ENCODE measurements at places on chromosomes 6 and 20.

DNA sequence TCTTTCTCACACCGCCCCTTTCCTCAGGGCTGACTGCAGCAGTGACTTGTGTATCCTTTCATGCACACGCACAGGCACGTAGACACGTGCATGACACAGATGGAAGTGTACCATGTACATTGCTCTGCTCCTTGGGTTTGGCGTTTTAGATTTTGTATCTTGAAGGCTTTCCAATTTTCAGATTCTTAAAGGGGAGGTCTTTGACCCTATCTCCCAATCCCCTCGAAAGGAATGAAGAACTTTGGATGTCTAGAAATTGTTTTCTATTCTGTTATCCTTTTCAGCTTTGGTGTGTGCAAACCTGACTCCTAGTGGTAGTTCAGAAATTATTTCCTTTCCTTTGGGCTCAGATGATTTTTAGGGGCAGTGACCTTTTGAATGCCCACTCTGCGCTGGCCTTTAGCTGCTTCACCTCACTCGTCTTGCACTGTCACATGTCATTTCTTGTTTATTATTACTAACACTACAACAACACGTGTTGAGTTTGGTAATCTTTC is 63.0 kb downstream of the HIVEP1 start:
- DNase-seq = no peak

DNA sequence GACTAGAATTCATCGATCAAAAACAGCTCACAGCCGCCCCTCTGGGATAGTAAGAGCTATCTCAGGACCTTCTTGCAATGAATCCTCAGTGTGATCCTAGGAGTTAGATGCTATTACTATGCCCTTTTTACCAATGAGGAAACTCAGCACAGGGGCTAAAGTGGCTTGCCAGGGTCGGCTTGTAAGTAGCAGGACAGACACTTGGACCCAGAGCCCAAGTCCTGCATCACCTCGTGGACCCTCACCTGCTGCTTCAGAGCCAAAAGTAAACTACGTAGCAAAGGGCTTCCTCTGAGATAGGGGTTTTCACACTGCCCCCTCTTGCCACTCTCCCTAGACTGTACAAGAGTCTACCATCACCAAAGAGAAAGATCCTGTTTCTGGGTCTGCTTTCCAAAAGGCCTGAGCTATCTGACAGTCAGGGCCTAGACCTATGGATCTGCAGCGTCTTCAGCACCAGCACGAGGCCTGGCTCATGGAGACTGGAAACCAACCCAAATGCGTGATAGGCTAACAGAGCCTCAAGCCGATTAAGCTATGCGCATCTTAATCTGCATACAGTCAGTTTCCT is 172.3 kb downstream of the ANKRD60 start:
- DNase-seq = no peak

DNA sequence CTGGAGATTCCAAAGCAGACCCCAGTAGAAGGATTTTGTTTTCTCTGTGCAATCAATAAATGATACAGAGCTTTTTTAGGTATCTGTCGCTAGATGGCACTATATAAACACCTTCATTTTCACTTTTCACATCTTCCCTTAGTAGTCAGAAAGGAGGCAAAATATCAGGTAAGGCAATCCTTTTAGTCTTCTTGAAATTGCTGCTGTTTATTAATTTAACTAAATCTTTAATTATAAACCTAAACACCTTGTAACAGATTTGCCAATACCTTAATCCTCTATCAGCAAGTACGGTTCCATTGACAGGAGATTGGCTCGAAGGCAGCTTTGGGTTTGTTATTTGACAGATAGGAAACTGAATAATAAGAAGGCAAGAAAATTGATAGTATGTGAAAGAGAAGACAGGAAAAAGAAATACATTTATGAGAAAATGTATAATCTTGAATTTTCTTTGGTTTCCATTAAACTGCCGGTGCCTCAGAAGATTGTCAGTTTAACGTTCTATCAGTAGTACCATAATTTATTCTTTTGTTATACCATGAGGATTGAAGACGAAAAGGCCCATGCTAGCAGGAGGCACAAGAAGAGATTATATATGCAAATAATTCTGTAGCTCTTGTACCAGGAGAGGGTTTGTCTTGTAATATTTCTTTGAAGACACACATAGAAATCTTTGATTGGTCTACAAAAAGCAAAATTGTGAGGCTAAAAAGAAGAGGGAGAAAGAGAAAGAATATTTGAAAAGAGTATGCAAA is 23.5 kb upstream of the IBTK start:
- DNase-seq = no peak

DNA sequence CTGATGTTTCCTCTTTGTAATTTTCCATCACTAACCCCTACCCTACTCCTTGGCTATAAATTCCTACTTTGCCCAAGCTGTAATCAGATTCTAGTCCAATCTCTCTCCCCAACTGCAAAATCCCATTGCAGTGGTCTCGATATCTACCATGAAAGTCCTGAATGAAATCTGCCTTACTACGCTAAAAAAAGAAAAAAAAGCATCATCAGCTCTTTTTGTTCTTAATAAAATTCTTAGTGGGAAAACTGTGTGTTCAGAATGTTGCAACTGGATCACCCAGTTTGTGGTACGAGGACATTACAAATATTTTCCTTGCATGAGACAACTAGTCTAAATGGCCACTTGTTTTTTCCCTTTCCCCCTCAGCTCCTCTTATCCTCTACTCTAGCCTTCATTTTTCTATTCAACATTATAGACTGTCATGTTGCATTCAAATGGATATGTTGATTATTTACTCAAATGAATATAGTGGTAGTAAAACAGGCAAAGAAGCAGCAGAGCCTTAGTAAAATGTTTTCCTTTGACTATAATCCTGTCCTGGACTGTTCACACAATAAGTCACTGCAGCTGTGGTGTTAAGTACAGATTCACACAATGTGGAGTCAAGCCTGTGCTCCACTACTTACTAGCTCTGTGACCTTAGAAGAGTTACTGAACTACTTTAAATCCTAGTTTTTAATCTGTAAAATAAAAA is 527.1 kb upstream of the MARCKS start:
- no peak for DNase-seq

GRCh38 chr6:105726902-105727655 is 324.2 kb upstream of the PREP start:
- DNase-seq = no peak

- DNase-seq = no peak
Observed at GRCh38 chr6:167956983-167957492, 40.4 kb upstream of the KIF25 start.

DNA sequence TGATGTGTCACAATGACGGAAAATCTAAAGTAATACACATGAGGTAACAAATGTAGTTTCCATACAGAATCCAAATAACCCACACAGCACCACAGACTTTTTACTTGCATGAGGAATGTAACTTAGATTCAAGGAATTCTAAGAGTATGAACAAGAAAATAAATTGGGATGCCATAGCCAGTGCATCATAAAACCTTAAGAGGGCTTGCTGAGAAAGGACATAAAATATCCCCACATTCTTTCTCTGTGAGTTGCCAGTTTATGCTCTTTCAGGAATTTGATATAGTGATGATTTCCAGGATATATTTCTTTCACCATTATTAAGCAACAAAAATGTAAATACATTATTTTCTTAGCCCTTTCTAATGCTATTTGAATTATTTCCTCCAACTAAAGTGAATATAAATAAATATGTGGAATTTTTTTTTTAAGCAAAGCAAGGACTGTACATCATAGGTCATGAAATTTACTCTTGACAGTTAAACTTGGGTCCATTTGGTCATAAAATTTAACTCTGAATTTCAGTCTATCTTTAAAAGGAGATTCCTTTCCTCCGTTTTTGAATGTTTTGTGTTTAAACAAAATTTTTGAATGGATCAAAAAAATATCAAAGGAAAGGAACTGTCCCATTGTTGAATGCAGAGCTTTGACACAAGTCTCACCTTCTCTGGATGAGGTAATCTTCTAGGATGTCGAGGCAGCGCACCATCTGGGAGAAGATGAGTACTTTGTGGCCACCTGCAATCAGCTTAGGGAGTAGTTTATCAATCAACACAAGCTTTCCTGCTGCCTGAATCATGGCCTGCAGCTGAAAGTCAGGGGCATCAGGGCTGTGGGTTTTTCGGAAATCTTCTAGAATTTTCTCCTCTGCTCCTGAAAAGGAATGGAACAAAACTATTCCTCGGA is 116.3 kb upstream of the EMILIN3 start:
- no peak for DNase-seq

- no peak for DNase-seq
Observed at GRCh38 chr6:90412538-90413369, 116.1 kb upstream of the BACH2 start.

DNA sequence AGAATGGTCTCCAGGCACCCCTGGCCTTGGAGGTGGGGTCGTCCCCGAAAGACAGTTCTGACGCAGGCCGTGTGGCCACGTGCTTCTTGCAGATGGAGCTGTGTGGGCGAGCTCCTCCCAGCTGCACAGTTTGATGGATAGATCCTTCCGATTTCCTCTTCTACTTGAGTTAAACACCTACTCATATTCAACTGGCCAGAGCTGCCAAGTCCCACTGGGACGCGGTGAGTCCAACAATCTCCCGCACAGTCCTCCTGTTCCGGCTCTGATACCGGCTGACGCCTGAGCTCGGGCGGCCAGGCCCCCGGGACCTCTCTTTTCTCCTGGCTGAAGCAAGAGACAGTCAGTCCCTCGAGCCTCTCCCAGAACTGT is 57.9 kb upstream of the DACT2 start:
- no peak for DNase-seq

- no peak for DNase-seq
Observed at GRCh38 chr6:46221222-46221793, 50.5 kb upstream of the ENPP5 start.
